Stimulated activated CD8-positive, alpha-beta memory T cell treated with anti-CD3 and anti-CD28 coated beads, Interleukin-2, amount 100 ng/mL, for 48 hours (primary cell): ENCODE measurements at places on chromosomes 13 and 19.
A peak's percentile ranks its signal among the peaks of the same experiment; 100 is the strongest.

DNA sequence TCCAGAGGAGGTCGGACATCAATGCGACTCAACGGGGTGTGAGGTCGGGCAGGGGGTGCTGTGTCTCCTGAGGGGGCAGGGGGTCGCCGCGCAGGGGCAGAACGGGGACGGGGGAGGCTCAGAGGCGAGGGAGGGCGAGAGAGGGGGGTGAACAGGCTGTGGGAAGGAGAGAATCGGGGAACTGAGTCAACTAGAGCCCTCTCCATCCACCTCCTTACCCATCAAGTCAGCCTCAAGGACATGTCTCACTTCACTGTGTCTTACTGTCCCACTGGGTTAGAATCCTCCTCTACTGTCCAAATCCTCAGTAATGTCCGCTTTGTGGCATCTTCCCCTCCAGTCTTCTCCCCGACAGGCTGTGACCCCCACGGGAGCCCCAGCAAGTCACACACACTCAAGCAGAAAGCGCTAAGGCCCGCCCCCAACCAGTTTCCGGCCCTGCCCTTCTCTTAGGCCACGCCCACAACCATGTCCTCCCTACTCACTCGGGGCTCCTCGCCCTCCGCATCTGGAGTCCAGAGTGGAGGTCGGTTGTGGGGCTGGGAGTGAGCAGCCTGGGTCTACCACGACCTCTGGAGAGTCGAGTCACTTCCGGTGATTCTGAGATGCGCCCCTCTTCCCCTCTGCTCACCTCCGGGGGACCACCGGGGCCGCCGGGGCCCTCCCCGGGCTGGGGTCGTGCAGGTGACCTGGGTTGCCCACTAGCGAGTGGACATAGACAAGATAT, 9.3 kb downstream of the PLEKHA4 start:
- DNase-seq, result peak; percentile 67

DNA sequence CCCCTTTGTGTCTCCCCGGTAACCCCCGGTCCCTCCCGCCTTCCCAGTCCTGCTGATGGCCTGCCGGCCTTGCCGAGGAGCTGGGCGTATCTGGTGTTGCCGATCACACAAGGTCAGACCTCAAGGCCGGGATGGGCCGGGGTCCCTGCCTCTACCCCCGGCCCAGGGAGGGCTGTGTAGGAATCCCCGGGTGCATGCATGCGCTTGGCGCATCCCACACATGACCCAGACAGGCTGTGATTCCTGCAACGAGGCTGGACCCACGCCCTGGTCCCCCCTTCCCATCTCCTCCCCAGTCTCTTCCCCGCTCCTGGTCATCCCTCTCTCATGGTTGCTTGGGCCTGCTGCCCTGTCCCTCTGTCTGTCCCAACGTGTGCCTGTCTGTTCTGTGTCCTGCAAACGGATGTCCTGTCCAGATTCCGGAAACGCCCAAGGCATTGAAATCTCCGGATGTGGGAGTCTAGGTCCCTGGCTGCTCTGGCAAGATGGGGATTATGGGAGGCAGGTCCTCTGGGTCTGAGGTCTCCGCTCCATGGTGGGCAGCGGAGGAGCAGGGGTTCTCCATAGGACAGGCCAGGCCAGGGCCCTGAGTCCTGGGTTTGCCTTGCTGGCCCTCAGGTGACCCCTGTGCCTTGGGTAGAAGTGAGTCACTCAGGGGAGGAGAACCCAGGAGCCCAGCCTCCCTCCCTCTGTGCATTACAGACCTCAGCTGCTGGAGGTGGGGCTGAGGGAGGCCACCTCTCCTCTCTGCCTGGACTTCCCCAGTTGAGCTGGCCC, 1.6 kb downstream of the PKN1 start:
- no peak for DNase-seq

GRCh38 chr13:72221276-72221962, 354.4 kb upstream of the DACH1 start:
- no peak for DNase-seq

- no peak for DNase-seq
These were observed 117.7 kb upstream of the CACNA1A start for GRCh38 chr19:13623716-13624710.

GRCh38 chr13:109665781-109666249, 120.6 kb downstream of the IRS2 start:
- no peak for DNase-seq

DNA sequence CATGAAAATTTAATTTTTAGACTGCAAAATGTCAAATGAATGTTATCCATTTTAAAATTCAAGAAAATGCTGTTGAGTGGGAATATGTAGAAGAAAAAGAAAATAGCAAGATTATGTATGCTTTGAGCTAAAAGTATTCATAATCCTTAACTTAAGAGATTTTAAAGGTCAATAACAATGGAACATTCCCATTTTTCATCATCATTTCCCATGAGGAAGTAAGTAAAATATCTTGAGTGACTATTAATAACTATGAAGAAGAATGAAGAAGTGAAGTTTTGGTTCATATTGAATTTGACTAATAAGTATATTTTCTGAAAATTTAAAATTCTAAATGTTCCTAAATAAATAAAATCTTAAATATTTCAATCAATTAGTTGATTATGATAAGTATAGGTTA, 273.4 kb downstream of the DACH1 start:
- no peak for DNase-seq

GRCh38 chr13:111629457-111629856, 309.0 kb downstream of the TEX29 start:
- DNase-seq, result no peak

GRCh38 chr19:32666084-32666483, 8.9 kb downstream of the ANKRD27 start:
- DNase-seq, result no peak

GRCh38 chr19:50378169-50378862, 2.1 kb downstream of the NR1H2 start:
- DNase-seq, result no peak

- peak; percentile 61 for DNase-seq
These were observed 1.7 kb downstream of the IRS2 start for GRCh38 chr13:109784590-109785140.

DNA sequence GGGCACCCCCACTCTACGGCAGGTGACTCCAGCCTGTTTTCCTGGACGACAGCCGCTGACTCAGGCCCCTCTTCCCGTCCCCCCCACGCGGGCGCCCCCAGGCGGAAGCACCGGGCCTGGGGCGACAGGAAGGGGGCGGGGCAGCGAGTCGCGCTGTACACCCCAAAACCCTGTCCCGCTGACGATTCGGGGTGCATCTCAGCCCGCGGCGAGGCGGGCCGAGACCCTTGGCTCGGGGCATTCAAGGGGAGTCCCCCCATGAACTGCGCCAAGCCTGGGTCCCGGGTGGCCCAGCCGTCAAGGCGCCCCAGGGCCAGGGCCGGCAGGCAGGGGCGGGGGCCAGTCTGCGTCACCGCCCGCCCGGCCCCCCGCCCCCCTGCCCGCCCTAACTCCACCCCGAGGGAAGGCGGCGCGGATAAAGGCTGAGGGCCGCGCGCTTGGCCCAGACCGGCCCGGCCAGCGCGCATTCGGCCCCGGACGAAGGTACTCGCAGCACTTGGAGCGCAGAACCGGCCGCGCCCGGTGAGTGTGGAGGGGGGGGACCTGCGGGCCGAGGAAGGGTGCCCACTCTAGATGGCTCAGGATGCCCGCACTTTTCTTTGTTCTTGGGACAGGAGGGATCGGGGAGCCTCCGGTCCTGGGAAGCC, at the start of gene MIDN:
Gene MIDN (plus strand): TSS at position 445 of the 647 bp plus-strand sequence. CDS start 1,714 bp downstream, outside the sequence.
- DNase-seq, result peak; percentile 59

GRCh38 chr19:10643968-10644259, 10.2 kb upstream of the ILF3 start:
- DNase-seq, result no peak

DNA sequence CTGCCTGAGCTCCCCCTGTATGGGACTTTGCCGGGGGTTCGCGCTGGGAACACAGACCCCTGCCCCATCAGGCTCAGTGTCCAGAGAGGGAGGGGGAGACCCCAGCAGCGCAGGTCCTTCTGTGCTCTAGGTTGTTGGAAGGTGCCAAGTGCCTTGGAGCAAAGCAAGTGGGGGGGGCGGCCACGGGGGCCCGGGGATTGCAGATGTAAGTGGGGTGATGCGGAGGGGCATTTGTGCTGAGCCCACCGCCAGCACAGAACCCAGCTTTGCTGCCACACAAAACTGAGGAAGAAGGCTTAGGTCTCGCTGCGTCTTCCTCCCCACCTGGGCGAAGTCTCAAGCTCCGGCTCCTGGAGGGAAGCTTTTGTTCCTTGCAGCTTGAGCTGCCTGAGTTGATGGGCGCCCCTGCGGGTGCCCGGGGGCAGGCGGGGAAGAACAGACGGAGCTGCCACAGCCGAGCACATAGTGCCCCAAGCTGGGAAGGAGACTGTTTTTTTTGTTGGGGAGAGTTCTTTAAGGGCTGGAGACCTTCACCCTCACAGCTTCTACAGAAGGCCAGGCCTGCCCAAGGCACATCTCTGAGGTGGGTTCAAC, 1.5 kb upstream of the NTN5 start:
- DNase-seq, result no peak

GRCh38 chr19:9406798-9407352, 28.5 kb downstream of the ZNF266 start:
- DNase-seq, result peak; percentile 40

- no peak for DNase-seq
These were observed 97.8 kb upstream of the UBL3 start for GRCh38 chr13:29948244-29948643.

- DNase-seq, result no peak
These were observed 7.5 kb upstream of the ZNF525 start for GRCh38 chr19:53357821-53358581.

DNA sequence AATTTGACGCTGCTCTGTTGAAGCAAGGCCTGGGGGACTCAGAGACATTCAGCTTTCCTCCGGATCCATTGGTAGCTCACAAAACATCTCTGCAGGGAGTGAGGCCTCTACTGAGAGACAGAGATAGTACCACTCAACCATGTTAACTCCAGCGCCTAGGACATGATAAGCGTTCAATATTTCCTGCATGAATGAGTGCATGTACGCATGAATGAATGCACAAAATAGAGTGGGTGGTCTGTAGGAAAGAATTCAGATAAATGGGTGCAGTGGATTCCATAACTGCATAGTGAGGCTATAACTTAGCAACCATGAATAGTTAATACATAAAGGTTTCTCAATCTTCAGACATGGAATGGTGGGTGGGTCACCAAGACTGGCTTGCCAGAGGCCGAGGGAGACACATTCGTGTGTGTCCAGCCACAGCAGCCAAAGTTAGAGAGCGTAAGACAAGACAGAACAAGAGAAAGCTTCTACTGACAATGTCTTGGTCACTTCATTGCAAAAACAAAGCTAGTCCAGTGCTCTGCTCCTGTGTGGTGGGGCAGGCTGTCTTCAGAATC, 36.3 kb upstream of the RCBTB2 start:
- no peak for DNase-seq

DNA sequence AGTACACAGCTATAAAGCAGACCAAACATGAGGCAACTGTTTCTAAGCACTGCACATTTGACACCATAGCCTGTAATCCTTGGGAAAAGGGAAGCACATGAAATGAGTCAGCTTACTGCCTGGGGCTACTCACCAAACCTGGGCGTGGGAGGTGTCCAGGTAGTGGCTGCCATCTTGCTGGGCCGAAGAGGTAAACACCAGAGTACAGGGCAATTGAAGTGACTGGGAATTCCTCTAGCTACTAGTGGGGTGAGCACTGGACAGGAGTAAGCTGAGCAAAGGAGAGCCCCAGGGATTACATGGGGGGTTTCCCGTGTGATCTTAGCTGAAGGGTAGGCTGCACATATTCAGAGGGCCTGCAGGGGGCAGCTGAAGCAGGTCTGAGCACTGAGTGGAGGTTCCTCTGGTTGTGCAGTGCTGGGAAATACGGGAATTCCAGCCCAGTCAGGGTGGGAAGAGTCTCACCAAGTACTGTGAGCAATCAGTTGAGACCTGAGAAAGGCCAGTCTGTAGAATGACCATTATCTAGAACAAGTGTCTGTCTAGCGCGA, 140.5 kb downstream of the SLC7A1 start:
- no peak for DNase-seq

DNA sequence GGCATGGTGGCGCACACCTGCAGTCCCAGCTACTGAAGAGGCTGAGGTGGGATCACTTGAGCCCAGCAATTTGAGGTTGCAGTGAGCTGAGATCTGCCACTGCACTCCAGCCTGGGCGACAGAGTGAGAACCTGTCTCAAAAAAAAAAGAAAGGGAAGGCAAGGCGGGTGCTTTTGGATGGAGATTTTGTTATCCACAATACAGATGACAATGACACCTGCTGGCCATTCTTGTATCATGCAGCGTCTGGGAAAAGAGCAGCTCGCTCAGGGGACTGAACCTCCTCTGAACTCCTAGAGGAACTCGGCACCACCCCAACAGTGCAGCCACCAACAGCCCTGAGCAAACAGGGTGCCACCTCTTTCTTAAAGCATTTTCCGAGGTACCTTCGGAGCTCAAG, 22.8 kb downstream of the HAUS8 start:
- no peak for DNase-seq

- DNase-seq, result no peak
These were observed 204.5 kb downstream of the PDS5B start for GRCh38 chr13:32790731-32791130.

DNA sequence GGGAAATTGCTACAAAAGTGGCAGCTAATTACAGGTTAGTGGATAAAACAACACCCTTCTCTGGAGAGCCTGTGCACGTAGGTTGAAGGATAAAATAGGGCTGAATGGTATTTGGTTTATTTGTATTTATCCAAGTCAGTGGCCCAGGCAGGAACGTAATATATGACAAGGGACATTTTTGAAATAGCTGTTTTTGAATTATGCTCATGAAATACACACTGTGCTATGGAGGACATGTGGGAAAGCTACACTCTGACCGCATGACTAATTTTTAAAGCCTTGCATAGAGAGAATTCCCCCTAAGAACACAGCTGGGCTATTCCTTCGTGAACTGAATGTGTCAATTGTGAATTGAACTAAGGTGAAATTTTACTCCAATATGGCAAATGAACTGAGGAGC, 292.1 kb upstream of the MAB21L1 start:
- DNase-seq, result no peak

- DNase-seq, result no peak
These were observed 147.1 kb downstream of the NHLRC3 start for GRCh38 chr13:39185326-39185725.

GRCh38 chr13:46382224-46382623, 4.8 kb downstream of the RUBCNL start:
- no peak for DNase-seq

DNA sequence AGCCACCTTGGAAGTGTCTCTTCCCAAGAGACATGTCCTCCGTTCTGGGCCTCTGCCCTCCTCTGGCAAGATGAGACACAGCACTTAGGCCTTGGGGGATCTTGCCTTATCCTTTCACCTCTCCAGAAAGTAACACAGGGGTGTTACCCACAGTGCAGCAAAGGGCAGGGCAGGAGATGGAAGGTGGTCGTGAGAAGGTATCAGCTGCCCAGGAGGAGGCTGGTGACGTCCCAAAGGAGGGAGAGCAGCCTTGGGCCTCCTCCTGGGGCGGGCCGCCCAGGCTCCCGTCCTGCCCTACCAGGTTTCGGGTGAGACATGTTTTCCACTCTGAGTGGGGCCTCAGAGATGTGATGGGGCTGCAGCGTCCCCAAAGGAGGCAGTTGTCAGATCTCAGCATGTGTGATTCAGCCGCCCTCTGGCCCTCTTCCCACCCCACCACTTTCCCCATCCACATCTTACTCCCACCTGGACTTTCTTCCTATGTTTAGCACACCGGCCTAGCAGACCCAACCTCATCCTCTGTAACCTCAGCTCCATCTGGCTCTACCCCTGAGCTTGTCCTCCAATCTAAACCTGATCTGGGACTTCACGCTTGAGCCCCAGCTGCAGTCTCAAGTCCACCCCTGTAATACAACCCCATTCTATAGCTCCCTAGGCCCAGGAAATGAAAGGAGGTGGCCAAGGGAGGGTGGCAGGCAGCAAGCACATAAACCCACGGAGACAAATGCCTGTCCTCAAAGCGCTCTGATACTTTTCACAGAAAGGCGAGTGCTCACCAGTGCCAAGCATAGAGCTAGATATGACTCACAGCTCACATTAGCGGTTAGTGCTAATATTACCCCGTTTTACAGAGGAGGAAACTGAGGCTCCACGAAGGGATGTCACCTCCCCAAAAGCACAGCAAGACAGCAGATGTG, 9.3 kb downstream of the POU2F2 start:
- peak; percentile 76 for DNase-seq
